ENCODE measurements at places on chromosomes 3 and 15. TPM values are rescaled to one million over a fixed set of nuclear protein-coding genes. Genes with fewer than 3 reads are reported as not detected.

Gene PTH1R
- 11.8 TPM for total RNA-seq

Gene UACA
- 33.1 TPM for total RNA-seq

Gene ZNF385D
- total RNA-seq: 0.60 TPM

Gene GFM1
- total RNA-seq: 28.2 TPM

Gene HYAL2
- 59.3 TPM for total RNA-seq

Gene PYDC2
- total RNA-seq: not detected

Gene A4GNT
- not detected for total RNA-seq

Gene TTLL13
- total RNA-seq: 0.23 TPM
